HEK293T (cell line): ENCODE measurements at places on chromosomes 11 and 22.

DNA sequence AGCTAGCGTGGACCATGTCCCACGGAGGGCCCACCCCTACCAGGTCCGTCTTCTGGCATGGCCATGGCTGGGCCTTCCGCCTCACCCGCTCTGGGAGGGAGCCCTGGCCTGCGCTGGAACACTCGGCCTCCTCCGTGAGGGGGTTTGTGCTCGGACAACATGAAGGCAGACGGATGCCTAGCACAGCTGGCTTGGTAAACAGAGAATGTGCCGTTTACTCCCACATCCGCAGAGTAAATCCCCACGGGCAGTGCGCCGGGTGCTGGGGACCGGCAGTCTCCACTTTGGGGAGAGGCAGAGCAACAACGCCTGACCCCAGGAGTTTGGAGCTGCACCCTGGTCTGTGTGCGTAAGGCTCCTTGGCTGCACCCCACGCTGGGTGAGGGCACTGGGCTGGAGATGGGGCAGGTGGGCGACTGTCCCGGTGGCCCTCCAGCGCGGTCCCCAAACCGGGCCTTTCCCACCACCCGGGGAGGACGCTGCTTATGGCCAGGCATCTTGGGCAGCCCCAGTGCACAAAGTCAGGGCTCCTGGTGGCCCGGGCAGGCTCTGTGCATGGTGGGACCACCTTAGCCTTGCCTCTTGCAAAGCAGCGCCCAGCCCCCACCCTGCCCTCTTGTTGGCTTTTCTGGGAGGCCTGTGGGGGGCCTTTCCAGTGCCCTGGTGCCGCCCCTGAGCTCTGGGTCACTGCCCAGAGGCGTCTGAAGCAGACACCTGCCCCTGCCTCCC is 30.7 kb upstream of the MUC5AC start:
- DNase-seq: no peak

DNA sequence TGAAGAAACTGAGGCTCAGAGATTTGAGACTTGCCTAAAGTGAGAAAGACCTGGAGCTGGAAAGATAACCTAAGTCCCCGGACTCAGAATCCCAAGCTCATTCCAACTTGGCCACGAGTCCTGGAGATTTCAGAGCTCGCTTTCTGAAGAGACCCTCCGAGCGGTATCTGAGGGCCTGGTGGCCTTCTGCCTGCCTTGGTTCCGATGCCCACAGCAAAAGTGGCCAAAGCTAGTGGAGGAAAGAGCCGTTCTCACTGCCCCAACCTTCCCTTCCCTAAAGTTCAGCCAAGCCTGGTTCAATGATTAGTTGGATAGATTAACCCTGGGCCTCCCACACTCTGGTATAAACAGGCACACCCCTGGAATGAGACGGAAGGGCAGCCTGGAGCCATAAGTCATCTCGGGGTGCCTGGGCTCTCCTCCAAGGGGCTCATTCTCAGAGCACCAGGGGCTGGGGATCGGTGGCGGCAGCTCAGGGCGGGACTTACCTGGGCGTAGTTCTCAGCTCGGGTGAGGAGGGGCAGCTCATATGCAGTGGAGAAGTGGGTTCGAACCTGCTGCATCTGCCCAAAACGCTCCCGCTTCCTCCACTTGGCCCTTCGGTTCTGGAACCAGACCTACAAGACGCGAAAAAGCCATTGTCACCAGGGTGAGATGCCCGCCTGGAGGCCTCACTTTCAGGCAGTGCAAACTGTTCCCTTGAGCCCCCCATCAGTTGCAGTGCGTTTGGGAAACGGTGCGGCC is 42.8 kb downstream of the ALX4 start:
- no peak for DNase-seq

DNA sequence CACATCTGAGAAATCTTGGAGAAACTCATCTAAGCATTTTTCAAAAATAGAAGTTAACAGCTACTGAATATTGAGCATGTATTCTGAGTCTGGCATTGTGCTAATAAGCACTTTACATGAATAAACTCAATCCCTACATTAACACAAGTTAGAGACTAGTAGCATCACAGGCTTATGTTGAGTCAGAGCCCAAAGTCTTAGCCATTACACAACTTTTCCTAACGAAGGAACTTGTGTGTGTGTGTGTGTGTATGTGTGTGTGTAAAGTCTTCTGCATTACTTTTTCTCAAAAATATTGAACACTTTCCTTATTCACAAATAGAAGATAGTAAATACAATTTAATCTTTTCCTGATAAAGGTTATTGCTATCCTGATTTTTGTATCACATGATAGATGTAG is 8.7 kb upstream of the CLPB start:
- no peak for DNase-seq

DNA sequence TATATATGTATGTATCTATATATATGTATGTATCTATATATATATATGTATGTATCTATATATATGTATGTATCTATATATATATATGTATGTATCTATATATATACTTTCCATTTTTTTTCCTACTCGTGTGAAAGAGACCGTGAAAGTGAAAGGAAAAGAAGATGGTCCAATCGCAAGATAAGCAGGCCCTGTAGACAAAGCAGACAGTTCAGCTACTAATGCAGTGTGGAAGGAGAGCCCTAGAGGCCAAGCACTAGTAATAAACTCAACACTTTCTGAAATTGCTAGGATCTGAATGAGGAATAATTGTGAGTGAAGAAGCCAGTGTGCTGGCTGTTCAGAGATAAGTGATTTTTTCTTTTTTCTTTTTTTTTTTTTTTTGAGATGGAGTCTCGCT is 47.2 kb downstream of the MCHR1 start:
- DNase-seq: no peak

DNA sequence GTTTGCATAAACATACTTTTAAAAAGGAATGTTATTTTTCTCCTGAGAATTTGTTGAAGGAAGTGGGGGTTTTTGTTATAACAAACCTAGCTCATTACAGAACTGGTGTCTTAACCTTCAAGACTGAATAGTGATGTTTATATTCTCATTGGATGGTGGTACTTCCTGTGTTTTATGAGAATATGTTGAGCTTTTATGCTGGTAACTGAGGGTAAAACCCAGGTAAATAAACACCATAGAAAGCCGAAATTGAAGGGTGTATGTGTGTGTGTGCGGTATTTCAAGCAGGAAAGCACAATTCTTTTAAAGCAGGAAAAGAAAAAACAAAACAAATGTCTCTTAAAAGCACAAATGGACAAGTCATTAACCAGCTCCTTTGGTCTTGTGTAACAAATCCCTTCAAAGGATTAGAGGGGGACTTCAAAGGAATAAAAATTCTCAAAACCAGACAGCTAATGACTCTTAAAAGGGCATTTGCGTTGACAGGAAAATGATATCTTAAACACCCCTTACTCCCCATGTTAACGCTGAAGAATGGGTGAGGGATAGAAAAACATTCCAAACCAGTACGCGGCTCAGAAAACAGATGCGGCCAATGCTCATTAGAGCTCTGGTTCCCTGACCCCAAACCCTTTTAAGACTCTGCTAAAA is 23.8 kb downstream of the LMO2 start:
- no peak for DNase-seq

- DNase-seq: no peak
Observed at GRCh38 chr22:37986371-37986770, 2.0 kb upstream of the SOX10 start.

GRCh38 chr11:40029391-40029790 is 1430.1 kb downstream of the LRRC4C start:
- DNase-seq: no peak
